ENCODE measurements at places on chromosomes 12 and 14. TPM values are rescaled to one million over a fixed set of nuclear protein-coding genes. Genes with fewer than 3 reads are reported as not detected.

DNA sequence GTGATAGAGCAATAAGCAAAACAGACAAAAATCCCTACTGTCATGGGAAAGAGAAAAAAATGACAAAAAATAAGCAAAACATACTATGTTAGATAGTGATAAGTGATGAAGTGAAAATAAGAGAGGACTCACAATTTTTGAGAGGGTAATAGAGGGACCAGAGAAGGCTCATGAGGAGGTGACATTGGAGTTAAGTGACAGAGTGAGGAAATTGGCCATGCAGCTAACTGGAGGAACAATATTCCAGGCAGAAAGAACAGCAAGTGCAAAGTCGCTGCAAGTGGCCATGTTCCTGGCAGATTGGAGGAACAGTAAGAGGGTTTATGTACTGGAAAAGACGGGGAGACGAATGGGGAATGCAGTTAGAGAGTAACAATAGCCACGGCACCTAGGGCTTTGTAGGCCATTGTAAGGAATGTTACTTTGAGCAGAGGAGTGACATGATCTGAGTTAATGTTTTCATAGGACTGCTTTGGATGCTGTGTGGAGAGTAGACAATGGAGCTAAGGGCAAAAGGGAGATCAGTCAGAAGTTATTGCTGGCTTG is 1.4 kb upstream of the SAV1 start:
- DNase-seq, result no peak

Gene PPP4R4
- total RNA-seq, result 3.0 TPM

DNA sequence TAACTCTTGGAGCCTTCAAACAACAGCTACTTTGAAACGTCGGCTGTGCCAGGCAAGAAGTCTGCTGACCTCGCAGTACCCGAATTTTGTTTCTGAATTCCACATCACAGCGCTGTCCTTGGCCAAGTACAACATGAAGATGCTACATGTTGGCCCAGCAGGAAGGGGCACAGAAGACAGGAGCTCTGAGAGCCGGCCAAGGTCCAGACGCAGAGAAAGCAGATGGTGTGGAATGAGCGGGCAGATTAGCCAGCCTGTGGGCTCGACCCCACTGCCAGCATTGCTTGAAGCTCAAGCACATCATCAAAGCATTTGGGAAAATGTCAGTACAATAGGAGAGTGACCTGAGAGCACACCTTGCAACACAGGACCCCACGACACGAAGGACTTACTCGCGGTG is 64.5 kb downstream of the FZD10 start:
- DNase-seq, result no peak

Gene STRN3
- total RNA-seq, result 42.8 TPM

GRCh38 chr14:29045237-29045636 is 278.6 kb downstream of the FOXG1 start:
- DNase-seq, result no peak

DNA sequence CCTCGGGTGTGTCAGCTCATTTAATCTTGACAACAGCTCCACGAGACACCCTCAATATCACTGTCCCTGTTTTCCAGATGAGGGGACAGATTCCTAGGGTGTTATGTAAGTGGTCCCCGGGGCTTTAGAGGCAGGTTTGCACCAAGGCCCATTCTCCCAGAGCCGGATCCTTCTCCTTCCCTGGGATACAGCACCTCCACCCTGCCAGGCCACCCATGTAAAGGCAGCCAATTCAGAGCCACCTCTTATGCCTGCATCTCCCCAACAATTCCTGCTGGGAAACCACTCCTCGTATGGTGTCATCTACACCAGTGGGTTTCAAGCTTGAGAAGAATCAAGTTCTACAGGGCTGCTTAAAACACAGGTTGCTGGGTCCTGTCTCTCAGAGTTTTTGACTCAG is 4.1 kb upstream of the CYP46A1 start:
- no peak for DNase-seq

- no peak for DNase-seq
Observed at GRCh38 chr14:69716478-69717187, 50.3 kb upstream of the SRSF5 start.

GRCh38 chr12:121550974-121551634 is 29.7 kb downstream of the KDM2B start:
- no peak for DNase-seq

GRCh38 chr14:100375266-100375962 is 52.3 kb downstream of the SLC25A47 start:
- peak; percentile 64 for DNase-seq

DNA sequence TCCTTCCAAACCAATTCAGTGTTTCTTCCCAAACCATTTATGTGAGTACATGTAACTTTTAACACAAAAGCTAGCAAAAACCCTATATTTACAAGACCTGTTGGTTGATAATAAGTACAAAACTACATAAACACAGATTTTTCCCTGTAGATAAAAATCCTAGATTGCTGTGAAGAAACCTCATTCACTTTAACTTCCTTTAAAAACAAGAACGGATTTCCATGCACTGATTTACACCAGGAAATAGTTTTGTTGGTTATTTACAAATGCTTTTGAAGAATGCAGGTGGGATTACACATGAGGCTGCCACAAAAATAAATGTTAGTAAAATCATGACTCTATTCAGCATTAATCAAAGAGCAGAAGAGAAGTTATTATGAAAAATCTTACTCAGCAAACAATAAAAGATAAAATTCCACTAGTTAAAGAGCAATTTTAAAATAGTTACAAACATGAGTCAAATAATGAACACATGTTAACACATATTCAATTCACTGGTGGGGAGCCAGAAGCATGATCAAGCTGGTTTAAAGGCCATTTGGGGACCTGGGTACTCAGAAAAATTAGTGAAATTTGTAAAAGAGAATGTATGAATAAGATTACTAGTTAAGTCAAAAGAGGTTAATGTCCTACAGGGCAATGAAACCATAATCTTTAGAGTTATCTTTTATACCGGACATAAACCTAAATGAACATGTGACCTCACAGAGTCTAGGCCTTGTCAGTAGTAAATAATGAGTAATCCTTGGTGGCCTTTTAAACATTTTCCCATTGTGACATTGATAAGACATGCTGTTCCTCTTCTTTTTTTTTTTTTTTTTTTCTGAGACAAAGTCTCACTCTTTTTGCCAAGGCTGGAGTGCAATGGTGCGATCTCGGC is 79.9 kb downstream of the PHLDA1 start:
- DNase-seq, result no peak

- peak; percentile 89 for DNase-seq
Observed at GRCh38 chr14:74362361-74362915, 14.2 kb downstream of the VRTN start.

Gene IKZF4
- 1.5 TPM for total RNA-seq

DNA sequence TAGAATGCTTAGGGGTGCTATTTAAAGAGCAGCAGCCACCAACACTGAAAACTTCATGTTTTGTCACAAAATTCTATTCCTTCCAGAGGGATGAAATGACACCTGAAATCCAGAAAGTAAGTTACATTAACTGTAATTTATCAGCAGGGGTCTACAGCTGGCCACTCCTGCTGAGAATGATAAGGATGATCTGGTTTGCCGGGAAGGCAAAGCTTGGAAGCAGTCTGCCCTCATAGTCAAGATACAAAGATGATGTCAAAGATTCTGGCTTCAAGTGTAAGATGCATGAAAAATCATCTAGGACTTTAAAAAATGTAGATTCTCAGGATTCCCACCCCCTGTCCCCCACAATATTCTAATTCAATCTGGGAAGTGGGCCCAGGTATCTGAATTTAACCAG is 58.4 kb downstream of the DCAF5 start:
- DNase-seq, result no peak

Gene CREBL2
- 33.7 TPM for total RNA-seq

Gene TMCC3
- total RNA-seq, result 1.3 TPM

Gene TMEM30B
- 1.1 TPM for total RNA-seq

DNA sequence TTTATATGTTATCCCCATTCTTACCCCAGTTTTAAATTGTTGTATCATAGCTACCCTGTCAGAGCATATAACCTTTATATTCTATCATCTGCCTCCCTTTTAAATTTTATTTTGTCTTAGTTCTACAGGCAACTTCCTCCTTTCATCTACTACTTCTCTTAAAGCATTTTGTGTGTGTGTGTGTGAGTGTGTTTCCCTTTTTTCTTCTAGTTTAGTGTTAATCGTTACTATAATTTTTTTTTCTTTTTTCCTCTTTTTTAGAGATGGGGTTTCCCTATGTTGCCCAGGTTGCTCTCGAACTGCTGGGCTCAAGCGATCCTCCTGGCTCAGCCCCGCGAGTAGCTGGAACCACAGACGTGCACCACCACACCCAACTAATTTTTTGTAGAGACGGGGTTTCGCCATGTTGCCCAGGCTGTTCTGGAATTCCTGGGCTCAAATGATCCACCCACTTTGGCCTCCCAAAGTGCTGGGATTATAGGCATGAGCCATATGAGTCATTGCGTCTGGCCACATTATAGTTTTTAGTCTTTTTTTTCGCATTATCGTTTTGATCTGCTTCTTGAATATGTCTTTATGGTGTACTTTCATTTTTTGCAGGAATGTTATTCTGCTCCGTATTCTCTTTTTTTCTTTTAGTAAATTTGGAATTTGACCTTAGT is 33.1 kb upstream of the FBXO34 start:
- no peak for DNase-seq

DNA sequence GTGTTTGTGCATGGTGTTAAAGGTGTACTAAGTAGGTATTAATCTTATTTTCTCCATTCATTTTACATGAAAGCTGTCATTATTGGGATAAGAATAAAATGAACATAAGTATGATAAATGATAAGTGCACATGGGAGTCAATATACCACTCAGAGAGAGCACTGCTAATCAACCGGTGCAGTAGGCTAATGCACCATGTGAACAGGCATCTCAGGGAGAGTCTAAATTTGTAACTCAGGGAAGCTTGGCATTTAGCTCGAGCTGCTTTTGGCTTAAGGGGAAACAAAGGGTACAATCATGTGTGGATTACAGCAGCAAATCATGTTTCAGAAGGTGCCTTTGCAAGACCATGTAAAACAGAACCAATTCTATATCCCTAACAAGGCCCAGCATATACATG is 127.4 kb downstream of the MGST1 start:
- DNase-seq, result no peak

Data from H7 (cell line).